ENCODE measurements at places on chromosomes 12 and 14.

GRCh38 chr12:67508830-67509229, 139.7 kb upstream of the DYRK2 start:
- no peak for DNase-seq

- no peak for DNase-seq
Measured at GRCh38 chr12:3747976-3748619, 4.8 kb downstream of the CRACR2A start.

DNA sequence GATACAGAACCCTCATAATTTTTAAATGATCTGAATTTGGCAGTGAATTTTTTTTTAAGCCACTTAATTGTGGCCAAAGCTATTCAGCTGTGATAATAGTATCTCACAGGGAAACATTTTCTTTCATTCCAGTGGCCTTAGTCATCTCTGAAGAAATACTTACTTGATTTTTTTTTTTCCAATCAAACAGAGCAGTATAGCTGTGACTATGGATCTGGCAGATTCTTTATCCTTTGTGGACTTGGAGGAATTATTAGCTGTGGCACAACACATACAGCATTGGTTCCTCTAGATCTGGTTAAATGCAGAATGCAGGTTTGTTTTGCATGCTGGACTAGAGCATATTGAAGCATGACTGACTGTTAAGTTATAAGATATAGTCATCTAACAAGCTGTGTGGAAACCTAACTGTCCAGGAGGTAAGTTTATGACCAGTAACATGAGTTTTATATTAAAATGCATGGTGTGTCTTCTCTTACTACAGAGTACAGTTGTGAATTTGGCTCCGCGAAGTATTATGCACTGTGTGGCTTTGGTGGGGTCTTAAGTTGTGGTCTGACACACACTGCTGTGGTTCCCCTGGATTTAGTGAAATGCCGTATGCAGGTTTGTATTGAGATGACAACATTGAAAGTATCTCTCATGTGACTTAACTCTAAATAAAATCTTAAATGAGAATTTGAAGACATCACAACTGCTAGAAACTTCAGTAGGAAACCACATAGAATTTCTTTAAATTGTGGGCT, 1.9 kb downstream of the SLC25A3 start:
- no peak for DNase-seq

DNA sequence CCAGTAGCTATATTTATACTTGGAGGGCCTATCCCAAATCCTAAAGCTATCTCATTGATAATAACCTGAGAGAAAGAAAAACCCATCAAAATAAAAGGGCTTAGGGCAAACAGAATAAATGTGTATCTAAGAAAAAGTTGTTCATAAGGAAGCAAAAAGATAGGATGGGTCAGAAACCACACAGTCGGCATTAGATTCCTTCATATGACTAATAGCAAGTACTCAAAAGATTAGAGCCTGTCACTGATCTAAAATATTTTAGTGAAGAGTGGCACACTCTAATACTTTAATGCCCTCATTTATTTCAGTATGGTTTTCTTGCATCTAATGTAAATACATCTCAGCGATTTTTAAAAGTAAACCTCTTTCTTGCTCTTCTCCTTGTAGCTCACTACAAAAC, 17.1 kb upstream of the NAV3 start:
- DNase-seq, result no peak

GRCh38 chr12:52634266-52635056, 16.1 kb upstream of the KRT73 start:
- no peak for DNase-seq

DNA sequence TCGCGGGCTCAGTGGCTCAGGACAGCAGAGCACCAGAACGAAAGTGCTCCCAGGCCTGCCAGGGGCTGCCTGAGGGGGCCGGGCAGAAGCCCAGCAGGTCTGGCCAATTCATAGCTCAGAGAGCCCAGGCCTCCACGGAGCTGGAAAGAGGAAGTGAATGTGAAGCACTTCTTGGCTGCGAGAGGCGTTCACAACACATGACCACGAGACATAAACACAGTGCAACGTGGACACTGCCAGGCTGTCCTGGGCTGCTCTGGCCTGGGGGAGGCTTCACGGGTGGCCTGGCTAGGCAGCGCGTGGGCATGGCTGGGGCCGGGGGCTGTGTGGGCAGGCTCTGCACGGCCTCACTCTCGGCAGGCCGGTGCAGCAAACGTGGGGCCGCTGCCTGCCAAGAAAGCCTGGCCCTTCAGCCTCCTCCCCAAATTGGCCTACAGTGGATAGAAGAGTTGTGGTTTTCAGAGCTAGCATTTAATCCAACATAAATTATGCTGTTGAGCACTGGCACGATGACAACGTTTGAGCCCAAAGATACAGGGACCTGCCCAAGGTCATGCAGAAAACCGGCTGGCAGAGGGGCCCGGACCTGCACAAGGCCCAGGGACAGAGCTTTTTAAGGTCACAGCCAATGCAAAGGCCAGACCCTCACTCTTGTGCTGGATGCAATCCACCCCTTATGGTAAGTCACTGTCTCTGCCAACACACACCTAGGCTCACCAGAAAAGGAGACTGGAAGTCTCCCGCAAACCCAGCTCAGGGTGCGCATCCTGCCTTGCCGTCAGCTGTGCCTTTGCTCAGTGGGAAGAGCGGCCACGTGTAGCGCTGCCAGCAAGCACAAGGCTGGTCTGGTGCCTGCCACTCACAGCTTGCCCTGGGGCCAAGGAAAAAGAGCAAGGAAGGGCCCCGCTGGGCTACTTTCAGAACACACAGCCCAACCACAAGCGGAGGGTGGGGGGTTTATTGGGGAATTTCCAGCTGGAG, 8.6 kb downstream of the SLC25A29 start:
- peak; percentile 88 for DNase-seq

DNA sequence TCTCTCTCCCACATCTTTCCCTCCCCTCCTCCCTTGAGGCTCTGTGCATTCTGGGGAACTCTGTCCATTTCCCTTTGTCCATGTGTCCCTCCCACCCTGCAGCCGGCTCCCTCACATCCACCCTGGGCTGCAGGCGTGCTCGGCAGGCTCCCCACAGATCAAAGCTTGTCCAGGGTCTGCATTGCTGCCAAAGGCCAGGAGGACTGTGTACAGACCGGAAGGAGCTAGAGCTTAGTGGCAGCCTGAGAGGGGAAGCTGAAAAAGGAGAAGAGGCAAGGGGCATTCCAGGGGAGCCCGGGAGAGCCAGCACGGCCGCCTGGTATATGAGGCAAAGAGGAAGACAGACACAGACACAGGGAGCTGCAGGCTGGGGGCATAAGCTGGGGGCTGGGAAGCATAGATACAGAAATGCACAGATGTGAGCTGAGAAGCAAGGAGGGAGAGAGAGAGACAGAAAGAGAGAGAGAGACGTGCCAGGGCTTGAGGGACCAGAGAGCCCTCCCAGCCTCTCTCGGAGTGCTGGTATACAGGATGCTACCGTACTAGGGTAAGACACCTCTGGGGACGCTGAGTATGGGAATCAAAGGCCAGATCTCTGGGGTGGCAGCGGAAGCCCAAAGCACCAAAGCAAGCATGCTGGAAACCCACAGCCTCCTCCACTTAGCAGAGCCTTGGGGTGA, 3.3 kb downstream of the CD4 start:
- DNase-seq, result no peak

GRCh38 chr14:75066691-75067090, 2.8 kb upstream of the ZC2HC1C start:
- DNase-seq, result no peak

GRCh38 chr14:102234331-102235264, 70.4 kb downstream of the MOK start:
- no peak for DNase-seq

DNA sequence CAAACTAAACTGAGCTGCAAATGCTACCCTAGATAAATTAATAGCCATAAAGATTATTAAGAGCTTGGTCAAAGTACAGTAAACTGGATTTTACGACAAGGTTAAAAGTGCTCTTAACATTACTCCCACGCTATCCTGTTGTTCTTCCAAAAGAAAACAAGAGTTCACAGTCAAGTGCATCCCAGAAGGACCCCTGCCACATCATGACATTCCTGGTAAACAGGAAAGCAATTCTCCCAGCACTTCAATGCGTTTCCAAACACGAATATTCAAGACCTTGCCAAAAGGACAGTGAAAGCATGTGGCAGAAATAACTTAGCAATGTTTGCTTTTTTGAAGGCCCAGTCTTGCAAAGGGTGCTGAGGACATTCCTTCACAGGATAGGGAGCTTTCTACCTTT, 11.2 kb downstream of the SPRING1 start:
- no peak for DNase-seq

- DNase-seq, result no peak
Measured at GRCh38 chr12:72612171-72612570, 340.0 kb downstream of the TRHDE start.

- DNase-seq, result no peak
Measured at GRCh38 chr14:79724934-79725717, 486.2 kb downstream of the DIO2 start.

- DNase-seq, result no peak
Measured at GRCh38 chr14:81198651-81199050, 22.1 kb downstream of the GTF2A1 start.

DNA sequence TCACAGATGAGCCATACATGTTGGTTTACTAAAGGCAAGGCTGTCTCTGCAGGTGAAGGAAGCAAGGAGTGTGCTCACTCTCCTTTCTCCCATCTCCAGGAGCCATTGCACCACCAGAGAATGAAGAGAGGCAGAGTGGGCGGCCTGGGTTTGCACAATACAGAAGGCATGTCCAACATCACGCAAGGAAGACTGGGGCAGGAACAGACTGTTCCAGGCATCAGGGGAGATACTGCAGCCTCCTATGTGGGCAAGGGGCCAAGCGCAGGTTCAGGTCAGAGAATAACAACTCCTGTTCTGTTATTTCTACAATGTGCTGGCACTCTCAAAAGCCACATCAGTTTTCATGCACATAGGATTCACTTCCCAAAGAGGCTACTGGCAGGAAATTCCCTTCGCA, 1.7 kb upstream of the TMEM229B start:
- no peak for DNase-seq

DNA sequence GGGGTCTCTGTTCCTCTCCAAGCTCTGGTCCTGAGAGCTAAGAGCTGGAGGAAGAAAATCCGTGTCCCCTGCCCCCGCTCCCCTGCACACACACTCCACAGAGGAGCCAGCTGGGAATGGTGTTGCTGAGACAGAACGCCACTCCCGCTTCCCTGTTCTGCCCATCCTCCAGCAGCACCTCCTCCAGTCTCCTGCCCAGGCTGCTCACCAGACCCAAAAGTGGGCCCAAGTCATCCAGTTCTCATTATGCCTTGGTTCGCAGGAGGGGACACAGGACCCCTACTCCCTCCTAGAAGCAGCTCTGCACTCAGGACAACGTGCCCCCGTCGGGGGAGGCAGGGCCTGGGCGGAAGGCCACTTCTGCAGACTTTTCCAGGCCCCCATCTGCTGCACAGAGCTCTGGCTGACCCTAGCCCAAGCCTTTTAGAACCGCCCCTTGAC, 830 bp upstream of the TRMT61A start:
- no peak for DNase-seq

GRCh38 chr12:44763021-44763420, 113.1 kb downstream of the NELL2 start:
- DNase-seq, result no peak

DNA sequence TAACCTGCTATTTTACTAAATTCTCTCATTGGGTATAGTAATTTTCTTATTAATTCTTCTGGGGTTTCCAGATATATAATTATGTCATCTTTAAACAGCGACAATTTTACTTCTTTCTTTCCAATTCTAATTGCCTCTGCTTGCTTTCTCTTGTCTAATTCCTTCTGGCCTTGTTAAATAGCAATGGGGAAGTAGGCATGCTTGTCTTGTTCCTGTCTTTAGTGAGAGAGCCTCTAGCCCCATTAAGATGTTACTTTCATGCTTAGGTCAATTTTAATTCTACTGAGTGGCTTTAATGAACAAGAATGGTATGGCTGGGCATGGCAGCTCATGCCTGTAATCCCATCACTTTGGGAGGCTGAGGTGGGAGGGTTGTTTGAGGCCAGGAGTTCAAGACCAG, 31.7 kb downstream of the LRTM2 start:
- DNase-seq, result no peak

- DNase-seq, result no peak
Measured at GRCh38 chr14:75310295-75311111, 31.9 kb downstream of the FOS start.

- no peak for DNase-seq
Measured at GRCh38 chr14:105980224-105980623, 453.8 kb downstream of the TMEM121 start.

DNA sequence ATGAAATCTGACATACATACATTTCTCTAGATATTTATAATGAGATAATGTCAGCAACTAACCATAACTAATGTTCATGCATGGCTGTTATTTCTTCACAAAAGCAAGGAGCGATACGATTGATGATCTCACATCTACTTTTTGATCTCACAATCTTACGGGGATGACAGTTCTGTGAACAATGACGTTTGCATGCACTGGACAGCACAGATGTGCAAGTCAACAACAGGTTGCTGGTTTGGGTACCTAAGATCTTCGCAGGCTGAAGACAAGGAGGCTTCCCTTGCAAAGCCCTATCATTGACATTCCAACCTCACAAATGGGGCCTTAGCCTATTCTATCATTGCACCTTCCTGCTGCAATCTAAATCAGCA, 53.6 kb downstream of the C12orf42 start:
- DNase-seq, result no peak

DNA sequence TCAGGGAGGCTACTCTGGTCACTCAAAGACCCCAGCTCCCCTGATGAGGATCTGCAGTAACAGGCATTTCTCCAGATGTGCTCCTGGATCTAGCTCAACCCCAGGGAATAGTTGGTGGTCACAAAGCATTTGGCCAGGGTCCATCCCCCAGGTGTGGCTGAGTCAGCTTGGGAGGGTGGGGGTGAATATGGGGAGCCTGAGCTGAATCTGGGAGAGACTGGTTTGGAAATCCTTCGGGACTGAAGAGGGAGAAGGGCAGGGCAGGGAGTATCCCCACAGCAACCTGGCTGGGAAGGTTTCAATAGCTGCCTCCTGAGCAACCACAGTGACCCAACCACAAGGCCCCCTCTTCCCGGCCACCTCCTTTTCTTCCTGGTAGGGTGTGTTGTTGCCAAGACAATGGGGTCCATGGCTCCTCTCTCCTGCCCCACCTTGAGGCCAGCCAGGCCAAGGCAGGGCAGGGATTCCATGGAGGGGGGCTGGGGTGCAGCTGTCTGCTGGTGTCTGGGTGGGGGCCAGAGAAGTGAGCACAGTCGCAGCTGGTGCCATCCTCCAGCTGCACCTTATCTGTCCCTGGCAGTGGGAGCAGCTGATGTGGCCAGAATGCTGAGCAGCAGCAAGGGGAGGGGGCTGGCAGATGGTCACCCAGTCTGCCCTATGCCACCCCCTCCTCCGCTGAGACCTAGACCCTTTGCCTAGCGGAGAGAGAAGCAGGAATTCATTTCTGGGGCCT, 5.5 kb downstream of the ASIC1 start:
- DNase-seq, result no peak

DNA sequence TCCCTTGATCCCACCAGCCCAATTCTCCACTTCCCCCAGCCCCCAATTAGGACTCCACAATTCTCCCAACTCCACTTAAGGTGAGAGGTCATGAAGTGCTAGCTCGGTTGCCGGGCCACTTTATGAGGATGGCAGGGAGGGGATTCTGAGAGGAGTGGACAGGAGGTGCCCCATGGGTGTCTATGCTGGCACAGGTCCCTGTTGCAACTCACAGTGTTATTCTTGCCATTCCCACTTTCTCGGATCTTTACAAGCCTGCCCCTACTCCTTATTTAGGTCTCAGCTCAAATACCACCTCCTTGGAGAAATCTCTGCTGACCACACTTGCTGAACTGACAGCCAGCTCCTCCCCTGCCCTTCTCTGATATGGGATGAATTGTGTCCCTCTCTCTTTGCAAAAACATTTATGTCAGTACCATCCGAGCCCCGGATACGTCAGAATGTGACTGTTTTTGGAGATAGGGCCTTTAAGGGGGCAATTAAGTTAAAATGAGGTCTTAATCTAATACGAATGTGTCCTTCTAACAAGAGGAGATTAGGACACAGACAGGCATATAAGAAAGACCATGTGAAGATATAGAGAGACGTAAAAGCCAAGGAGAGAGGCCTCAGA, 4.2 kb upstream of the LGALS3 start:
- no peak for DNase-seq

Data from NAMALWA (cell line).